ENCODE measurements at places on chromosomes 6 and 20. TPM values are rescaled to one million over a fixed set of nuclear protein-coding genes. Genes with fewer than 3 reads are reported as not detected.

- no peak for DNase-seq
Measured at GRCh38 chr20:9179867-9180266, 111.0 kb downstream of the PLCB4 start.

The ACTL10 gene
- 3.6 TPM for total RNA-seq

DNA sequence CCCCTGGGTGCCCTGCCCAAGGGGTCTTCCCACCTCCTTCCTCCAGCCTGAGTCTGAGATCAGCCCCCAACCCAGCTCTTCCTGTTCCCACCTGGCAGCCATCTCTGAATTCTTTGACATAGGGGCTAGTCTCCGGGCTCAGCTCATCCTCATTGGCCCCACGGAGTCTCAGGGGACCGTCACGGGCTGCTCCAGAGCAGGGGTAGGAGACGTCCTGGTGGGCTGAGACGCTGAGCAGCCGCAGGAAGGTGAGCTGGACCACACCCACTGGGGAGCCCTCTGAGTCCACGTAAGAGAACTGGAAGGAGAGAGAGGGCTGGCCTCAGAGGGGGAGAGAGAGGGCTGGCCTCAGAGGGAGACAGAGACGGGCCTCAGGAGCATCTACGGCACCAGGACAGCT is 28.1 kb downstream of the COL11A2 start:
- DNase-seq = no peak

The SEL1L2 gene
- total RNA-seq = 0.52 TPM

DNA sequence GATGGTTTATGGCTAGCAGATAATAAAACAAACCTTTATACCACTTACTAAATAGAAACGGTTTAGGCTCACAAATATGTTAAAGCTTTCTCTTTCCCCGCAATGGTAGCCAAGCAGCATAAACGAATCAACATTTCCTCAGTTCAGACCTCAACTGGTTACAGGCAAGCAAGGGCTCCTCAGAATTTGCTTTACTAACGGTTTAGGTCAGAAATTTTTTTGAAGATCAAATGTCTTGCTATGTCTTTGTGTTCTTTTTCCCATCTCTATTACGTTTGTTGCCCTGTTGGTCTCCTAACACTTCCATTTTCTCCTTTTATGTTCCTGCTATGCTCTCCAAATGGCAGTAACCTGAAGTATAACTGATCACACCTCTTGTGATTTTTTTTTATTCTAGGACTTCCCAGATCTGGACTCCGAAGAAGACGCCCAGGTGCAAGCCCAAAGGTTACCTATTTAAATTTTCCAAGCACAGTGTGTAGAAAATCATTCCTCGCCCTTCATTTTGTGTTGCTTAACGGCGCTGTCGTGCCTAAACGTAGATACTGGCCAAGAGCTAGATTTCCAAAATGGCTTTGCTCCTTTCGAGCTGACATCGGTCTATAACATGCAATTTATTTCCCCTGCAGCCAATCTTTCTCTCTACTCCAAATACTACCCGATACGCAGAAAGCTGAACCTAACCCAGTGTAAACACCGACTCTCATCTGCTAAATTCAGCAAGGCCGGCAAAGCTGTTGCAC is 717 bp upstream of the ASF1A start:
- DNase-seq = peak; percentile 47

The RAMACL gene
- 7.8 TPM for total RNA-seq

DNA sequence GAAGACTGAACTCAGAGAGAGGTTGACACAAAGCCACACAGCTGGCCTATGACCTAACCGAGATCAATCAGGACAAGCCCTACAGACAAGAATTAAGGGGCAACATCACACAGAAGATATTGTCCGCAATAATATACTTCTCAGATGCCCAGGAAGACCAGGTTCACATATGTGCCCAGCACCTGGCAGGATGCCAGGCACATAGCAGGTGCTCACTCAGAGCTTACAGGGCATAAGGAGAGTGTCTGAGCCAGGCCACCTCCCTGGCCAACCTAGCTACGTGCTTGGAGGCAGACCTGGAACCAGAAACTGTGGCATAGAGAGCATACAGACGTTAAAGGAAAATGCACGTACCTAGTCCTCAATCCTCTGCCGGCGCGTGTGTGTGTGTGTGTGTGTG is 87.0 kb upstream of the LRFN2 start:
- DNase-seq = no peak

DNA sequence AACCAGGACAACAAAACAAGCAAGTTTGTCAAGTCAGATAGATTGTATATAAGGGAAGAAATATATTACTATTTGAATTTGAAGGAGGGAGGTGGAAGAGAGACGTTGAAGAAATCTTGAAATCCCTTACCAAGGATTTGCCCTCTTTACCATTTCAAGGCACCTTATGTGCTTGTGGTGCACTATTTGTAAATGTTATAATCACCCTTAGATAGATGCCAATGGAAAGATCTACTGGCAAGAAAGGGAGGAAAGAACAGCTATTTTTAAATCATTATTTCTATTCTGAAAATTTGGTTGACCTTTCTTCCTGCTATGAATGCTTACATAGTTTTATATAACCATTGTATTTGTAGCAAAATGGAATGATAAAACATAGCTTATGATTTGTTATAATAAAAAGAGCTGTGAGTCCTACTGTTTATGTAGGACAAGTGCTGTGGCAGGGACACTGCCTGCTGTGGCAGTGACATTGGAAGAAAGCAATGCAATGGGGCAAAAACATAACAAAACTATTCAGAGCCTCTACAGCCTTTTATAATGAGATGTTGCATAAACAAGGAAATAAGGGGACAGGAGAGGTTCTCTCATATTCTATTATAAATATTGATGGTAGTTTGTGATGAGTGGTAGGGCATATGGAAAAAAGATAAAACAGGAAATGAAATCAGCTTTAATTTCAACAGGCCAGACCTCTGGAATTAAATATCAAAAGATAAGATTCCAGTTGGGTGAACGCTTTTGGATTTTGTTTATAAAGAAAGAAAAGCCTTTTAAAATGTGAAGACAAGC is 1145.2 kb upstream of the GJE1 start:
- no peak for DNase-seq

The TRDN gene
- total RNA-seq = 0.44 TPM

DNA sequence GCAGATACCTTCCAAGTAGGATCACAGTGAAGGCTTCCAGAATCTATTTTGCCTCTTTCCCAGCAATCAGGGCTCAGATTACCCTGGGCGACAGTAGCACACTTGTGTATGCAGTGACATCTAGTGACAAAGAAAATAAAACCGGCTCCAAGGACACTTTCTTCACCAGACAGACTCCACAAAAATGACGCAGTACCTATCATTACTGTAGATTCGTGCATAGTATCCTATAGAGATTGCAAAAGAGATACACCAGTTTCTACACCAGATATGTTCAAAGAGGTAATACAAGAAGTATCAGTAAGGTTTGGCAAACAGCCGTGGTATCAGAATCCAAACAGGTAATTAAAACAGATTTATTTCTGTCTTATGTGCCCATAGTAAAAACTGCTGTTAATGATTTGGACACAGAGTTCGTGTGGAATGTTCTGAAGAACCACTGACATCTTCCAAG is 600.4 kb upstream of the JAG1 start:
- peak; percentile 50 for DNase-seq

DNA sequence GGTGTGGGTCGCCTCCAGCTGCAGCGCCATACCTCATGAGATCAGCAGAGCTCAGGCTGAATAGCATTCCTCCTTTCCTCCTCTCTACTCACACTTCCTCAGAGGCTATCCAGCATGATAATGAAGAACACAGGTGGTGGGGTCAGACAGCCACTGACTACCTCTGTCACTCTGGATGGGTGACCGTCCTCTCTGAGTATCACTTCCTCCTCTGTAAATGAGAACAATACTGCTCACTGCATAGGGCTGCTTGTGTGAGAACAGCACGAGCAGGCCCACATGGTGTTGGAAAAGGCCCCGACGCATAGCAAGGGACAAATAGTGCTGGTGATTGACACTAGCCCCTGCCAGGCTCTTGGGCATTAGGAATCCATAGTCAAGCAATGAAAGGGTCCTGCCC is 239.1 kb downstream of the PRKN start:
- no peak for DNase-seq

- no peak for DNase-seq
Measured at GRCh38 chr6:129138739-129139405, 255.9 kb downstream of the LAMA2 start.

DNA sequence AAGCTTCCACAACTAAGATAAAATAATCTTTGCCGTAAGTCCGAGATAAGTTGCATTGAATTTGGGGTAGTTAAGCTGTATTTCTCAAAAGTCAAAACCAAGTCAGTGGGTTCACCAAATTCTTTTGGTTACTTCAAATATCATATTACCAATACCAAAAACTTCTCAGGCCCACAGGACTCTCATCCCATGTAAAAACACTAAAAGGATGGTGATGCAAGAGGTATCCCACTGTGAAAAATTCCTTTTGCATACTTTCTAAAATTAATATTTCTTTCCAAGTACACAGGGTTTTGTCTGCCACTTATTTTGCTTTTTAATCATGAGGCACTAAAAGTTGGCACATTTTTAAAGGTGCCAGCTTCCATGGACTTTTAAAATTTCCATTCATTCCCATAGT is 151.3 kb downstream of the GJA10 start:
- DNase-seq = no peak

The ADGB gene
- not detected for total RNA-seq

GRCh38 chr20:8953300-8953699 is 115.6 kb upstream of the PLCB4 start:
- DNase-seq = no peak

The DEF6 gene
- total RNA-seq = 28.0 TPM

Data from ureter (tissue), 1 donor.